ENCODE measurements at places on chromosomes 5 and 9.
A peak's percentile ranks its signal among the peaks of the same experiment; 100 is the strongest.

GRCh38 chr5:28903643-28904042, 1865.3 kb upstream of the CDH9 start:
- DNase-seq: no peak

GRCh38 chr5:173858021-173858669, 30.0 kb upstream of the CPEB4 start:
- DNase-seq: no peak

- DNase-seq: no peak
Measured at GRCh38 chr5:167943343-167943742, 348.1 kb upstream of the WWC1 start.

GRCh38 chr9:127791085-127791484, 5.3 kb downstream of the CDK9 start:
- DNase-seq: no peak

GRCh38 chr5:7420510-7421280, 24.8 kb downstream of the ADCY2 start:
- no peak for DNase-seq

- peak; percentile 23 for DNase-seq
Measured at GRCh38 chr5:74105126-74105780, 479.3 kb downstream of the ARHGEF28 start.

DNA sequence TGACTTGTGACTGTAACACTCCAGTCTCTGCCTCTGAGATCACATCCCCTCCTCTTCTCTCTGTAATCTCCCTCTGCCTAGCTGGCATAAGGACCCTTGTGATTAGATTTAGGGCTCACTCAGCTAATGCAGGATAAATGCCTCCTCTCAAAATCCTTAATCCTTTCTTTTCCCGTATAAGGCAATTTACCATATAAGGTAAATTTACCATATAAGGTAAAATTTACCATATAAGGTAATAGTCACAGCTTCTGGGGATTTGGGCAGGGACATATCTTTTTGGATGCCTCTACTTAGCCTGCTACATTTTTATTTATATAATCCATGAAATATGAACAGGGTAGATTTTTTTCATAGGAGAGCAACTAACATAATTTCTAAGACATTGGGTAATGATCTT, 318.0 kb upstream of the PUM3 start:
- no peak for DNase-seq
